ENCODE measurements at places on chromosomes 1 and 21.

- DNase-seq: no peak
Observed at GRCh38 chr1:6967431-6968111, 182.3 kb downstream of the CAMTA1 start.

GRCh38 chr1:30871276-30871871 is 37.2 kb downstream of the SDC3 start:
- no peak for DNase-seq

GRCh38 chr1:228141226-228142044 is 1.4 kb downstream of the GUK1 start:
- peak; percentile 27 for DNase-seq

DNA sequence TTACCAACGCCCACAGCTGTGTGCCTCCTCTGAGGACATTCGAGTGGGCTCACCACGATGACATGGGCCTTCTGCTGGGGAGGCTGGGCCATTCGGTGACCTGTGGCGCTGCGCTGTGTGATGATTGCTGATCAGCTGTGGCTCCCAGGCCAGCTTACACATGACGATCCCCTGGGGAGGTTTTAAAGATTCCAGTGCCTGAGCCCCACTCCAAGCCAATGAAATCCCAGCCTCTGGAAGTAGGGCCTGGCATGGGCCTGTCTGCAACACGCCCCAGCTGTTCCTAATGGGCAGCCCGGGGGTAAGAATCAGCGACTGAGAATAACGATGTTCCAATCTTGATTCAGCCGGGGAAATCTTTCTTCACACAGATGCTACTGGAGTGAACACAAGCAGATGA is 153.7 kb downstream of the KCNJ6 start:
- DNase-seq: no peak

- no peak for DNase-seq
Observed at GRCh38 chr1:78831731-78832360, 174.7 kb downstream of the ADGRL4 start.
